ENCODE measurements at places on chromosomes 5 and 9.

- DNase-seq: no peak
These were observed 32.4 kb downstream of the PDZD2 start for GRCh38 chr5:31671339-31671741.

DNA sequence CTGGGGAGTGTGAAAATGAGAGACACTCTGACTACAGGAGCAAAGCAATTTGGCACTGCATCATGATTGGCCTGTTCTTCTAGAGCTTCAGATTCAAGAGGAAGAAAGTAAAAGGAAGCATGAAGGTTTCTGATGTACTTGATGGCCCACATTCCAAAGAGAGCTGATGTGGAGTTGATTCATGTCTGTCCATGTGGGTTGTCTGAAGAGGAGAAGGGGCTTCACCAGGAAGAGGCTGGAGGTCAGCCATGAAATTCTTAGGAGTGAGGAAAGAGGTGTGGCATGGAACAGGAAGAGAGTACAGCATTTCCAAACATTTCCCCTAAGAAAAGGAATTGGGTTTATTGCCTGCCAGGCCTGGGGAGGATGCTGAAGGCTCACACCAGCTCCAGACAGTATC, 70.7 kb downstream of the PTCD2 start:
- no peak for DNase-seq

DNA sequence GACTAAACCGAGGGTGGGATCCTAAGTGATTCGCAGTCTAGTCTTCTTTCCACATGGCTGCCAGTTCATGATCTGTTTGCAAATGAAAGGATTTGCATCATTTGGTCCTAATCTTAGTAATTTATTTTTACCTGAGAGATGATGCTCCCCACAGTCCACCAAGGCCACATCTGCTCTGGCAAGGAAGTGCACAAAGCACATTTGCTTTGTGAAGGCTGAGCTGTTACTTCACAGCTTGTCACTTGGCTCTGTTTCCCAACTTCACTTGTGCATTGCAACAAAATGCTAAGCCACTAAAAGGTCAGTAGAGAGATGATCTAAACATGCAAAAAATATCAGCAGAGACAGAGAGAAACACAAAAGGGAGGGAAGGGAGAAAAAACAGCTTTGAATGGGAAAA, 128.5 kb upstream of the VLDLR start:
- DNase-seq: peak; percentile 80

GRCh38 chr9:26159575-26160392, 481.5 kb upstream of the TUSC1 start:
- peak; percentile 15 for DNase-seq

DNA sequence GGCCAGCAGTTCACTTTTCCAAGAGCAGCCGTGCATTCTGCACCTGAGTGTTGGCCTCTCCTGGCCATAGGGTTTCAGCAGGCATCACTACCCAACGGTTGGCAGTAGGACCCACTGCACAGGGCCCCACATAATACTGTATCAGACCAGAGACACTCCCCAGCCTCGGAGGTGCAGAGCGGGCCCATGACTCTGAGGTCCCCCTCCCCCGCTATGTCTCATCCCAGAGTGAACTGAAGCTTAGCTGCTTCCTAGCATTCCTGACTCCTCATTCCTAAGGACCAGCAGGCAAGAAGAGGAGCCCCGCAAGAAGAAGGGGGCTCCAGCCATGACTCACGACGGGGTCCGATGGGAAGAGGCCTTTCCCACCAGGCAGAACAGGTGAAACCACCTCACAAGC, 67.2 kb downstream of the CAMSAP1 start:
- no peak for DNase-seq

GRCh38 chr9:89771205-89771604, 166.4 kb downstream of the GADD45G start:
- no peak for DNase-seq

- DNase-seq: peak; percentile 55
These were observed 31.7 kb upstream of the ZBTB43 start for GRCh38 chr9:126773004-126773607.

GRCh38 chr9:72592502-72593403, 71.3 kb downstream of the TMC1 start:
- DNase-seq: peak; percentile 74

GRCh38 chr5:99019812-99020697, 91.2 kb upstream of the CHD1 start:
- peak; percentile 95 for DNase-seq

- no peak for DNase-seq
These were observed 321.5 kb downstream of the NTRK2 start for GRCh38 chr9:84990850-84991513.

DNA sequence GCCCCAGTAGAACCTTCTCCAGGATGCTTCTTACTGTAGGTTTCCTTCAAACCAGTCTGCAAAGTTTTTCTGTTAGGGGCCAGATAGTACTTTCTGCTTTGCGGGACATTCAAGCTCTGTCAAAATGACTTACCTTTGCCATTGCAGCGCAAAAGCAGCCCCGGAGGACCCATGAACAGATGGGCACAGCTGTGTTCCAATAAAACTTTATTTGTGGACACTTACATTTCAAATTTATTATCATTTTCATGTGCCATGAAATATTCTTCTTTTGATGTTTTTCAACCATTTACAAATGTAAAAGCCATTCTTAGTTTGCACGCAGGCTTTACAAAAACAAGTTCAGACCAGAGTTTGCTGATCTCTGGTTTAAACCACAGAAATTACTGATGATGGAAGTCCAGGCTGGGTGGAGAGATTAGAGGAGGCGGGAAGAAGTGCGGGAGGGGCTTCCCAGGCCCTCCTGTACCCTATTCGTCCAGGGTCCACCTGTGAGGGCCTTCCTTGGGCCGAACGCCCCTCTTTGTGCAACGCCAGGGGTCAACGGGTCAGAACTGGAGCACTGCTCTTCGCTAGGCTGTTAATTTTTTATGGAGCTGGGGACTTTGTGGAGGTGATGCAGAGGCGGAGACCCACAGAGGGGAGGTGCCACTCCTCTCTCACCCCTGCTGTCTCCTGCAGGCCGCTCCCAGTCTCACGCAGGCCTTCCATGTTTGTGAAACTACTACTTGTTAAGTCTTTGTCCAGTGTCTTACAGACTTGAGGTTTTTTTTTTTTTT, 7.6 kb upstream of the ASS1 start:
- no peak for DNase-seq

- DNase-seq: peak; percentile 47
These were observed 77.7 kb upstream of the ADAMTSL1 start for GRCh38 chr9:18396102-18396728.

- DNase-seq: no peak
These were observed 93.6 kb downstream of the COL23A1 start for GRCh38 chr5:178496642-178497041.

- no peak for DNase-seq
These were observed 249.9 kb upstream of the WWC1 start for GRCh38 chr5:168041583-168041982.

- no peak for DNase-seq
These were observed 13.0 kb downstream of the STOM start for GRCh38 chr9:121357011-121357410.

GRCh38 chr5:74095871-74096270, 469.9 kb downstream of the ARHGEF28 start:
- peak; percentile 14 for DNase-seq

GRCh38 chr5:133179405-133179804, 127.6 kb downstream of the HSPA4 start:
- no peak for DNase-seq

DNA sequence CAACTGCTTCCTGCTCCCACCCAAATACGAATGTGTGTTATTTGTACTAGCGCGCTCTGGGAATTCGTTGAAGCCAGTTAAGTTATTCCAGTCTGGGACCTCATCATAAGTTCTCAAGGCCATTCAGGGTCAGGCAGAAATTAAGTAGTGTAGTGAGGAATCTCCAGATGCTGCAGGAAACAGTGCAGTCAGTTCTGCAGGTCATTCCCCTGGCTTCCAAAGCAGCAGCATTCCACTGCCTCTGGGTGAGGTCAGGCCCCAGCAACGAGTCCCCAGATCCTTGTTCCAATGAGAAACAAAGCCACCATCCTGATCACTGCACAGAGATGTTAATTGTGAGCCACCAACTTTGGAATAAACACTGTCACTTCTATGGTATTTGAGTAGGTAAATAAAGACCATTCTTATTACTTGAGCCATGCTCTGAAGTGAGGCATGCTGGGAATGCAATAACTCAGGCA, 33.1 kb downstream of the SVEP1 start:
- DNase-seq: no peak

DNA sequence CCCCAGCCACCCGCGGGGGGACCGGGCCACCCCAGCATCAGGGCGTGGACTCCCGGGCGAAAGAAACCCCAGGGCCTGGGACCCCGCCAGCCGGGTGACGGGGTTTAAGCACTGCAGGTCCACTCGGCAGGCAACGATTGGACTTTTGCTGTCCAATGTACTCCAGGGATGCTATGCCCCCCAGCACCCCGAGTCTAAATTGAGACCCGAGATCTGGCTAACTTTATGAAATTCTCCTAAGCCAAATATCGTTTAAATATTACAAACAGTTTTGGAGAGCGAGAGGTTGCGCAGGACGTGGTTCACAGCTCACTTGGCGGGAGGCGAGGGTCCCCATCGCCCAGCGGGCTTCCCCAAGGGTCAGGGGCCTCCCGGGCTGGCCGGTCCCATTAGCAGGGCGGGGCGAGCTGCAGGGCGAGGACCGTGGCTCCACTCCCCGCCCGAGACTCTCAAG, 384 bp upstream of the MRPS2 start:
- peak; percentile 68 for DNase-seq

DNA sequence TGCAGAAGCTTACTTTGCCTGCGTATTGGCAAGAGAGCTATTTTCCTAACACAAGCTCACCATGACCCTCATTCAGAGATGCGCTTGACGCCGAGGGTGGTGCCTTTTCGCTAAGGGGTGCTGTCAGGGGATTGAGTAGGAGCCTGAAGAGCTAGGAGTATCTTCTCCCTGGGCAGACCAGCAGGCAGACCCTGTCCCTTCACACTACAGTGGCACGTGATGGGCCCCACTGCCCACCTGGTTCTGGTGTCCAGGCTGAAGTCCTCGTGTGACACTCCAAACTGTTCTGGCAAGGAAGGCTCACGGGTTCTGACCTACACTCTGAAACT, 198.3 kb downstream of the AUH start:
- no peak for DNase-seq

DNA sequence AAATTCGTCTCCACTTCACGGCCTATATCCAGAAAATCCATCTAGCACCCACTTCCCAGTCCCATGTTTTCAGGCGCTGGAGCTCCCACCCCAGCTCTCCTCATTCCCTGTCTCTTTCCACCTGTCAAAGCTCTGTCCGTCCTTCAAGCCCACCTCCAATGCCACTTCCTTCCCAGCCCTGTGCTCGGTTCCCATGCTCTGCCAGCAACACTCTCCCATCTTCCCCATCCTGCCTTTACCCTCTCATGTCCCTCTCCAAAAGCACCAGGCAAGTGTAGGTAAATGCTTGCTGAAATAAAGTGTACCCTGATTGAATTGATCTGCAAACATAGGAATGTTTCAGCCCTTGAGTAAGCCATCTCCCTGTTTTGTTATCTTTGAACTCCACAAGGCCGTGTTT, 9.2 kb downstream of the DRD1 start:
- no peak for DNase-seq

- peak; percentile 71 for DNase-seq
These were observed 63.1 kb downstream of the TMOD1 start for GRCh38 chr9:97564291-97565175.

DNA sequence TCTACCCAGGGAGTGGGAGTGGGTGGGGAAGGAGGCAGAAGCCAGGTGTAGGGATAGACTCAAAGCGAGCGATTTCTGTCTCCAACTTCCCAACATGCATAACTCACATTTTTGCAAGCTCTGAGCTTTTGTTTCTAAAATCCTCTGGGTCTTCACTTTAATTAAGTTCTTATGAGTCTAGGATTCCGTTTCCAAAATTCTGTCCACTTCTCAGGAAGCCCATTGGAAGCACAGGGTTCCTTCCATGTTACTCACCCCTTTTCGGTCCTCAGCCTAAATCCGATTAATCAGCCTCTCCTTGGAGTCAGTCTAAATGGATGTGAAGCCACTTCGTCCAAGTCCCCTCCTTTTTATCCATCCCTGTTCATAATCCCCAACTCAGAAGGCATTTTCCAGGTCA, 1.4 kb downstream of the GPX3 start:
- no peak for DNase-seq

DNA sequence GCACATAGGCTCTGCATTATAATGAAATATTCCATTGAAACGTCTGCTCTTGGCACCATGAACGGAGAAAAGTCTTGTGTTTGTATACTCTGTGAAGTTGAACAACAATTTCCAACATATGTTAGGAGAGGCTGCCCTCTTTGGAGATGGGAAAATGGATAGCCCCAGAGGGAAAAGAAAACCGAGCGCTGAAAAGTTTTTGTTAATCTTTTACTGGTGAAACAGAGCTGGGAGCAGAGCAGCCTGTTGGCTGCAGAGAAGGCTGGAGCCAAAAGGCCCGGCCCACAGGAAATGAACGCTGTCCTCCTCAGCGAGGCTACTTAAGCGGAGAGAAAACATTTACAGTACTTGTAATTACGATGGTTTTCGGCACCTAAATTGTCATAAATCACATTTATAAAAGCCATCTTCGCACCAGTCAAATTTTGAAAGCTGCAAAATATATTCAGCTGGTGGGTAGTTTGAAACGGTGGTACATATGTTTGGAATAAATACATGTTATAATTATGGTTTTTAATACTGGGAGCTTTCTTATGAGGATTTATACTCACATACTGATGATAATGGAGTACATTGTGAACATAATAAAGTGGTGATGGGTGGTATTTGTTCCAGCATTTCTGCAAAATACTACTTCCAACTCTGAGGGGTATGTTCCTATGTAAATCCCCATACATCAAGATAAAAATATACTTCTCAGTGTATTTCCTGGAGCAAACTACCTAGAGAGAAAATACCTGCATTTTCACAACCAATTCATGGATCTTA, 129.6 kb upstream of the CNTLN start:
- DNase-seq: peak; percentile 89

DNA sequence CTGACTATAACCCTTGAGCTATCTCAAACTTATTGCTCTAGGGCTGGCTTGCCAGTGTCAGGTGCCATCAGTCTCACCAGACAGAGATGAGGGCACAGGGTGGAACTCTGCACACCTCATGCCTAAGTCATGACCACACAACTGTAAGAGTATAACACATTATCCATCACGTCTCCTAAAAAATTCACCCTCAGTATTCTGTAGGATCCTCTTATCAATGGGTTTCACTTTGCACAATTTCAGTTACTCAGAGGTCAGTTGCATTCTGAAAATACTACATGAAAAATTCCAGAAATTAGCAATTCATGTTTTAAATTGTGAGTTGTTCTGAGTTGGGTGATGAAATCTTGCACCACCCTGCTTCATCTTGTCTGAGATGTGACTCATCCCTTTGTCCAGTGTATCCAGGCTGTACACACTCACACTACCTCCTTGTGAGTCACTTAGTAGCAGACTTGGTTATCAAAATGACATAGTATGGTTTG, 690.9 kb upstream of the CDH18 start:
- peak; percentile 90 for DNase-seq

- no peak for DNase-seq
These were observed 781 bp upstream of the MYOZ3 start for GRCh38 chr5:150660108-150660831.

DNA sequence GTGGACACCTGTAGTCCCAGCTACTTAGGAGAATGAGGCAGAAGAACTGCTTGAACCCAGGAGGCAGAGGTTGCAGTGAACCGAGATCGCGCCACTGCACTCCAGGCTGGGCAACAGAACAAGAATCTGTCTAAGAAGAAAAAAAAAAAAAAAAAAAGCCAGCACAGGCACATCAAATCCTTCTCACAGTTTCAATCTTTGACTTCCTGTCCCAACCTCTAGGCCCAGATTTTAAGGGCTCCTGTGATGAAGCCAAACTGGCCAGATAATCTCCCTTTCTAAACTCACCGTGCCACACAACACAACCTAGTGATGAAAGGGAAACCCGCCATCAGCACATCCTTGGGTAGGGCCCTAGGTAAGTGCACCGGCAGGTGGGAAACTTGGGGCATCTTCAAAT, 58.1 kb downstream of the ROR2 start:
- no peak for DNase-seq

Measured in GM23248 (cell line).